Activated naive CD8-positive, alpha-beta T cell treated with anti-CD3 and anti-CD28 coated beads, Interleukin-2, amount 50 U/mL, for 24 hours (primary cell): ENCODE measurements at places on chromosomes 7 and 10.

DNA sequence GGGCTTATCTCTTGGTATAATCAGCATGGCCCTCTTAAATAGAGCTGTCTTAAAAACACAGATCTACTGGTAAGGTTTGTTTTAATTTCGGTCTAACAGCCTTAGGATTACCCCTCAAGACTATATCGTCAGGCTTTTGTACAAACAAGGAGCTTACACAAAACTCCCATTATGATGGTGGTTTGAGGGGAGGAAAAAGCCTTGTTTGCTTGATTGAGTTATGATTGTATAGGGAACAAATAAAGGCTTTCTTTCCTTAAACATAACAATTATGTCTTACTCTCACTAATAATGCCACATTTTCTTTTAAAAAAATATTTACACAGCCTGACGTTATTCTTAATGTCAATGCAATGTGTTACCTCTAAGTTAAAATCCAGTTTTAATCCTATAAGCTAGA lies 188.8 kb upstream of the TCF7L2 start:
- DNase-seq = no peak

DNA sequence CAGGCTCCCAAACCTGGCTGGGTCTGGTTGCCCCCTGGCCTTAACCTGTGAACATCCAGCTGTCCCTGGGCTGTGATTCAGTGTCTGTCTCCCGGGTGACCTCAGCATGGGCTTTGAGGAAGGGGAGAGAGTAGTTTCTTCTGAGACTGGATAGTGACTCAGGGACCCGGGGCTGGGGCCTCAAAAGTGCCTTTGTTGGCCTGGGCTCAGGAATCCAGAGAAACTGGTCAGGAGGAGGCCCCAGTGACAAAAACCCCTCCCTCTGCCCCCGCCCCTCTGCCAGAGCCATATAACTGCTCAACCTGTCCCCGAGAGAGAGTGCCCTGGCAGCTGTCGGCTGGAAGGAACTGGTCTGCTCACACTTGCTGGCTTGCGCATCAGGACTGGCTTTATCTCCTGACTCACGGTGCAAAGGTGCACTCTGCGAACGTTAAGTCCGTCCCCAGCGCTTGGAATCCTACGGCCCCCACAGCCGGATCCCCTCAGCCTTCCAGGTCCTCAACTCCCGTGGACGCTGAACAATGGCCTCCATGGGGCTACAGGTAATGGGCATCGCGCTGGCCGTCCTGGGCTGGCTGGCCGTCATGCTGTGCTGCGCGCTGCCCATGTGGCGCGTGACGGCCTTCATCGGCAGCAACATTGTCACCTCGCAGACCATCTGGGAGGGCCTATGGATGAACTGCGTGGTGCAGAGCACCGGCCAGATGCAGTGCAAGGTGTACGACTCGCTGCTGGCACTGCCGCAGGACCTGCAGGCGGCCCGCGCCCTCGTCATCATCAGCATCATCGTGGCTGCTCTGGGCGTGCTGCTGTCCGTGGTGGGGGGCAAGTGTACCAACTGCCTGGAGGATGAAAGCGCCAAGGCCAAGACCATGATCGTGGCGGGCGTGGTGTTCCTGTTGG lies at the start of gene CLDN4:
TSS of gene CLDN4 (plus strand) at position 316 of the 903 bp plus-strand sequence. CDS start at position 522, 206 bp downstream.
- no peak for DNase-seq

DNA sequence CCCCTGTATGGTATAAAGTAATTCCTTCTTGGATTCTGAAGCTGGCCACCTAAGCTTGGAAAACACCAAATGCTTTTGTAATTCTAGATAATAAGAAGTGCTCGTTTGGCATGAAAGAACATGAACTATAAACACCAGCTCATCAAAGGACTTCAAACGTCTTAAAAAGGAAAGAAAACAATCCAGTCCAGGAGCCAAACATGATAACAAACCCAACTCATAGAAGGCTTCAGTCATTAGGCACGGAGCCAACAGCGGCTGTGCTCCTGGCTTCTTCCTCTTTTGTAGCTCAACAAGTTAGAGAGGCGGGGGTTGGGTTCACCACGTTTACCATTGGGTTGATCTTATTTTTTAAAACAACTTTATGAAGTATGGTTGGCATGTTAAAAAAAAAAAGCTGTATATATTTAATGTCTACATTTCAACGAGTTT lies 56.4 kb upstream of the ECHDC3 start:
- peak; percentile 23 for DNase-seq

DNA sequence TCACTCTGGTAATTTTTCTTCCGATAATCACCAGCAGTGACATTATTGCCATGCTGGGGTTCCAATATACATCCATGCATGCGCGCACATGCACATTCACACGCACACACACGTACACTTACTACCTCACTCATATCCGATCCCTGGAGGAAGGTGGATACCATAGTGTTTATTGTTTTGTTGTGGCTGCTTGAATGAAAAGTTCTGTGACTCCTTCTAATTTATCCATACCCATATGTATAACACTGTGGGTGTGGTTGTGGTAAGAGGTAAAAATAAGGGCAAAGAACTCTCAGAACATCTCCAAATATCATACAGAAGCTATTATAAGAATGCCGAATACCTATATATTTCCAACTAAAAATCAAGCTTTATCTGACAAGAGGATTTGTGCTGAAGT lies 407.8 kb upstream of the PODXL start:
- DNase-seq = no peak

DNA sequence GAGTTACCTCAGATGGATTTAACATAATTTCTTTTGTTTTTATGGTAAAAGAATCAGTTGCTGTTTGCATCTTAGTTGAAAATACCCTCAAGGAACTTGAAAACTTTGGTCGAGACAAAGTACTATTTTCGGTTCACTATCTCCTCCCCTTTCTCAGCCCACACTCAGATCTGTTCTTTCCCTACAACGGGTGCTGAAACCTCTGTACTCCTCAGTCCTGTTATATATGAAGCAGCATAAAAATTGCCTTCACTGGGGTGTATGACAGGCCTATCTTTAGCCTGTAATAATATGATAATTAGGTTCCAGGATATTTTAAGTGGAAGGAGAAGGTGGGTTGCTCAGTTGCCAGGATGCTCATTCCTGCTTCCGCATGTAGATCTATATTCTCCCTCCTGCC lies 105.2 kb upstream of the NOBOX start:
- no peak for DNase-seq

- DNase-seq = no peak
These were observed 62.6 kb downstream of the ARMC3 start for GRCh38 chr10:22990443-22990842.

GRCh38 chr10:1228467-1228975 lies 172.3 kb downstream of the WDR37 start:
- no peak for DNase-seq

DNA sequence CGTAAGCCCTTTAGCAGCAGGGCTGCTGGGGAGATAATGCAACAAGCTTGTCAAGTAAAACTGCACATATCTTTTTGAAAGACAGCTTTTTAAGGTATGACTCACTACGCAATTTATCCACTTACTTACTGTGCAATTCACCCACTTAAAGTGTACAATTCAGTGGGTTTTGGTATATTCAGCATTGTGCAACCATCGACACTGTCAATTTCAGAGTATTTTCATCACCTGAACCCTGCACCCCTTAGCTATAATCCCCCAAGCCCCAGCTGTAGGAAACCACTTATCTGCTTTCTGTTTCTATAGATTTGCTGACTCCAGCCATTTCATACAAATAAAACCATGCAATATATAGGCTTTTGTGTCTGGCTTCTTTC lies 168.0 kb downstream of the PTPN20 start:
- DNase-seq = no peak

DNA sequence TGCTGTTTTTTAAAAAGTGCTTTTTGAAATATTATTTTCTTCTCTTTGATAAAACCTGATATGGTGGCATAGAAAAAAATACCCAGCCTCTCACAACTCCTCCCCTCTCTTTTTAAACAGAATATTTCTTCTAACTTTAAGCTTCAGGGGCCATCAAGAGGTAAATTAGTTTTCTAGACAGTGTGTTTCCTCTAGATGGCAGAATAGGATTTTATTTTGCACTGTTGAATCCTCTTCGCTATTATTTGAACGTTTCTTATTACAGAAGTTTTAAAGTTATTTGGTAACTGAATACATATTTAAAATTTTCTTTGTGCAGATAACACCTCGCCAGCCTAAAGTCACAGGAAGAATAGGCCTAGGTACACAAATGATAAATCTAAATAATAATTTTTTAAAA lies 30.3 kb downstream of the ARL5B start:
- no peak for DNase-seq

DNA sequence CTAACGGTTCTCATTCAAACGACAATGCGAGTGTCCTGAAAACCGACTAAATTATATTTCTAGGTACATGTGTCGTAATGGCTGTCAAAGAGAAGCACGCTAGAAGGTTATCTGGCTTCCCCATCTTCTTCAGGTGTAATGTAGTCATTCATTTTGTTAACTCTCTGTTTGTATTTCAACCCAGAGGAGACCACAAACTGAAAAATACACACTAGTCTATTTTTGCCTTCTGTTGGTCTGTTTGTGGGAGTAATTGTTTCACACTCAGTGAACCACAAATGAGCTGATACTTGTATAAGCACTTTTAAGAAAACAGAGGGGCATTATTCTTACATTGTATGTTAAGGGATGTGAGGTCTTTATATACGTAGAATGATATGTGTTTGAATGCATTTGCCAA lies 305.9 kb downstream of the GATA3 start:
- no peak for DNase-seq

DNA sequence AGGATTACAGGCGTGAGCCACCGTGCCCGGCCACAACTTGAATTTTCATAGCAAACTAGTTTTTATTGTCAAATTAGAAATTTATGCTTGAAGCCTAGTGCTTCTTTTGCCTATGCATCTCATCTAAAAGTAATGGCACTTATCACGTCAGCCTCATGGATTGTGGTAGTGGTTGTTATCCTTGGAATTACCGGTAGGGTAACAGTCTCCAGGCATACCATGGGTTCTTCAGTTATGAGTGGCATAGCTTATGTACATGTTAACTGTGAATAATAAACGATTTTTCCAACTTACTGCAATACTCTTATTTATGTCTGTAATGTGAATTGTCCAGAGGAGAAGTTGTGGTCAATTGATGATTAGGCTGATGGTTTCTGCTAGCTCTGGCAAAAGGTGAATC lies 63.1 kb downstream of the BMPR1A start:
- DNase-seq = no peak
